D721Med (cell line): ENCODE measurements at places on chromosomes 5 and 9.

GRCh38 chr5:87252283-87252605 lies 15.4 kb upstream of the RASA1 start:
- no peak for DNase-seq

GRCh38 chr9:107706701-107707427 lies 217.3 kb upstream of the KLF4 start:
- no peak for DNase-seq

GRCh38 chr9:93318480-93318879 lies 133.0 kb upstream of the FAM120A start:
- no peak for DNase-seq

DNA sequence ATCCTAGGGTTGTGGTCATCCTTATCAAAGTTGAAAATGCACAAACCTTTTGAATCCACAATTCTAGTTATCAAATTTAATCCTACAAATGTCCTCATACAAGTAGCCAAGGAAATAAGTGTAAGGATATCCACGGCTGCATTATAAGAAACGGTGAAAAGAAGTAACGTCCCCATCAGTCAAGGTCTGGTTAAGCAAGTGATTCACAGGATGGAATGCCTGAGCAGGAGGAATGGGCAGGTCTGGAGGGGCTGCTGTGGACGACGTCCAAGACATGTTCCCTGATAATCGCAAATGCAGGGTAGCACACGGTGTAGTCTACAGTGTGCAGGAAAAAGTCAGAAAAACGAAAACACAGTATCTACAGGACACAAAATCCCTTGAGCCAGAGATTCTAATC lies 118.6 kb downstream of the ADAMTS2 start:
- no peak for DNase-seq

GRCh38 chr5:88826646-88827585 lies 56.1 kb downstream of the MEF2C start:
- no peak for DNase-seq

- no peak for DNase-seq
These were observed 231.4 kb downstream of the NR2F1-AS1 start for GRCh38 chr5:93349613-93350012.

GRCh38 chr5:149271716-149272563 lies at the start of gene AFAP1L1:
Gene AFAP1L1 (plus strand): TSS chr5:149271859. CDS start chr5:149271969, 110 bp downstream.
- peak; percentile 27 for DNase-seq
